ENCODE measurements at places on chromosomes 13 and 19.

- peak; percentile 20 for DNase-seq
These were observed 21.4 kb downstream of the UHRF1 start for GRCh38 chr19:4930664-4931063.

DNA sequence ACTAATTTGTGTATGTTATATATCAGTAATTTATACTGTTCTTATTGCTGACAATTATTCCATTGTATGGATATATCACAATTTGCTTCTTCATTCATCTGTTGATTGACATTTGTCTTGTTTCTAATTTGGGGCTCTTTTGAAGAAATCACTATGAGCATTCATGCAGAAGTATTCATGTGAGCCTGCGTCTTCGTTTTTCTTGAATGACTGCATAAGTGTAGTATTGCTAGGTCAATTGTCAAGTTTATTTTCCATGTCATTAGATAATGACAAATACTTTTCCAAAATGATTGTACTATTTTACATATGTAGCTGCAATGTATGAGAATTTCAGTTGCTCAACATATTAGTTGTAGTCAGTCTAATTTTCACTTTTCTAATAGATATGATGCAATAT lies 1796.9 kb downstream of the SLITRK5 start:
- DNase-seq, result no peak

- no peak for DNase-seq
These were observed 53.0 kb upstream of the GPC6 start for GRCh38 chr13:93173654-93174053.

GRCh38 chr13:50014386-50014785 lies 858 bp upstream of the KCNRG start:
- no peak for DNase-seq

DNA sequence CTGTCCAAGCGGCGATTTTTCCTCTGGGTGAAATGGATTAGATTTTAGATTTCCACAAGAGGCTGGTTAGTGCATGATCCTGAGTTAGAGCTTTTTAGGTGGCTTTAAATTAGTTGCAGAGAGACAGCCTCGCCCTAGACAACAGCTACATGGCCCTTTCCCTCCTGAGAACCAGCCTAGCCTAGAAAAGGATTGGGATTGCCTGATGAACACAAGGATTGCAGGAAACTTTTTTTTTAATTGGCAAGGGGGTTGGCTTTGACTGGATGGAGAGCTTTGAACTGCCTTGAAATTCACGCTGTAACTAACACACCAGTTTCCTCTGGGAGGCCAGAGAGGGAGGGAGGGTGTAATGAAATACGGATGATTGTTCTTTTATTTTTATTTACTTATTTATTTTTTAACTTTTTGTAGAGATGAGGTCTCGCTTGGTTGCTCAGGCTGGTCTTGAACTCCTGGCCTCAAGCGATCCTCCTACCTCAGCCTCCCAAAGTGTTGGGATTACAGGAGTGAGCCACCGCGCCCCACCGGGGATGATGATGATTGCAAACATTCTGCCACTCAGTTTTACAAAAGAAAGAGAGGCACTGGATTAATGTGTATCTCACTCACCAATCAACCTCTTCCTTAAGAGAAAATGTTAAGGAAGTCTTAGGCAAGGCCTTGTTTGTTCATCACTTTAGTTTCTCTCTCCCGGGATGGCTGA lies 1.9 kb downstream of the LDLR start:
- DNase-seq, result no peak

DNA sequence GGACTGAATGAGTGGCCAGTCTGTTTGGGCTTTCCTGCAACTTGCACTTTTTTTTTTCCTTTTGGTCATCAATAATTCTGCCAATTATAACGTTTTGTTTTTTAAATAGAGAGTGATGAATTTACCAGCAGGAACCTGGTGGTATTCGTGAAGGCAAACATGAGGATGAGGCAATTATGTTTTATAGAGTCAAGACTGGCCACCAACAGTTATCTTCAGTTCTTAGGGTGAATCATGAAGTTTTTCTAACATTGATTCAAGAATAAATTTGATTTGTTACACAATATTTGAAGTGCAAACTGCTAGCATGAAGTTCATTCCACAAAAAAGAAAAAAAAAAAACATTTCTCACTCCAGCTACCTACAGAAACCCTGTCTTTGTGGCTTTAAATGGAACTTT lies 244.5 kb downstream of the SPRY2 start:
- DNase-seq, result no peak

- DNase-seq, result no peak
These were observed 1.7 kb upstream of the USPL1 start for GRCh38 chr13:30615866-30616541.

GRCh38 chr13:36341718-36342117 lies 4.5 kb downstream of the SPART start:
- DNase-seq, result no peak

DNA sequence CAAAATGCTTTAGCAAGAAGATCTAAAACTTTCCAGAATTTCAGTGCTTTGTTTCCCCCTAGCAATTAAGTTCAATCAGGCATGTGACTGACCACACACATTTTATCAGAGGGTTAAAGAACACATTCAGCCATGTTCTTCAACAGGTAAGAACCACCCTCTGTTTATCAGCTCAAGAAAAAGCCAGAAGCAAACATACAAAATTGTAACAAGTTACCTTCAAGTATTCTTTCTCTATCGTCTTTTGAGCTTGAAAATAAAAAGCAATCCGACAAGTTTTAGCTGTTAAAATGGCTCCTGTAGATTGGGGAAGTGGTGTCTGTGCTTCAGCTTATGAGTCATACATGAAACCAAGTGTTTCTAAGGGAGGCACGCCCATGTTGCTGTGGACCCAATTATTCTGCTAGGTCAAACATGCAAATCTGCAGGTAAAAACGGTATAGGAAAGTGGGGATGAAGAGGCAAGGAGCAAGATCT lies at the start of gene ELF1:
TSS of gene ELF1 (minus strand) at position 306 of the 477 bp plus-strand sequence. CDS start 37,262 bp downstream, outside the sequence.
- peak; percentile 45 for DNase-seq

- DNase-seq, result no peak
These were observed 19.6 kb upstream of the PTPRS start for GRCh38 chr19:5360003-5360780.

- no peak for DNase-seq
These were observed 36.3 kb upstream of the SLC10A2 start for GRCh38 chr13:103102482-103102881.

- no peak for DNase-seq
These were observed 457.9 kb downstream of the FOXO1 start for GRCh38 chr13:40208517-40208916.

GRCh38 chr13:43196086-43196621 lies 172.8 kb downstream of the DNAJC15 start:
- DNase-seq, result no peak

DNA sequence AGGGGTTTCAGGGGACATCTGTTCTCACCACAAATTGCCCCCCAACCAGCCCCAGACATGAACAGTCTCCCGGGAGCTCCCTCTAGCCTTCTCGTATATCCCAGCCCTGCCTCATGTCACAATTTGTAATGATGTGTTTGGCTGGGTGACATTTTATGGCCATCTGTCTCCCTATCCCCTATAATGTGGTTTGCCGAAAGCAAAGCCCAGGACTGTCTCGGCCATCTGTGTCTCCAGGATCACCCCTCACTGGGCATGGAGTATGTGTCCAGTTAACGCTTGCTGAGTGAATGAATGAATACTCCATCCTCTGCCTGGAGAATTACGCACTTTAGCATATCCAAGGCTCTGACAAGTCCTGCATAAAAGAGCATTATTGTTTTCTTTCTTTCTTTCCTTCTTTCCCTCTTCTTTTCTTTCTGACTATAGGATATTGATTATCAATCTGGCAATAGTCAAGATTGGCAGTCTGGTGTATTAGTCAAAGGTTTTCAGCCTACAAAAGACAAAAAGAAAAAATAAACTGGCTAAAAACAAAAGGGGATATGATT lies 15.1 kb downstream of the HPN start:
- no peak for DNase-seq

GRCh38 chr13:22062478-22063205 lies 391.8 kb downstream of the FGF9 start:
- DNase-seq, result no peak

GRCh38 chr19:29917911-29918310 lies 24.1 kb upstream of the URI1 start:
- no peak for DNase-seq

GRCh38 chr13:100269837-100270236 lies 180.9 kb downstream of the PCCA start:
- no peak for DNase-seq

DNA sequence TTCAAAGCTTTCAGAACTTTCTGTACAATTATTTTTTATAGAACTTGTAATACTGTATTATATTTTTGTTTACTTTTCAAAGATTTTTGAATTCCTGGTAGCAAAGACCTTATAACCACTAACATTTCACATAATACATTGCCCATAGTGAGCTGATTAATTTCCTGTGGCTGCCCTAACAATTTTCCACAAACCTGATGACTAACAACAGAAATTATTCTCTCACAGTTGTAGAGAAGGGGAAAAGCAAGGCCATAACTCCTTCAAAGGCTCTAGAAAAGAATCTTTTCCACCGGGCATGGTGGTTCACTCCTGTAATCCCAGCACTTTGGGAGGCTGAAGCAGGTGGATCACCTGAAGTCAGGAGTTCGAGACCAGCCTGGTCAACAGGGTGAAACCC lies 19.1 kb downstream of the KLF12 start:
- no peak for DNase-seq

- no peak for DNase-seq
These were observed 3.2 kb downstream of the EHD2 start for GRCh38 chr19:47716270-47716937.

- DNase-seq, result no peak
These were observed 786 bp upstream of the LILRA2 start for GRCh38 chr19:54572696-54573311.

GRCh38 chr19:7582446-7582845 lies 13.2 kb upstream of the CAMSAP3 start:
- DNase-seq, result no peak

DNA sequence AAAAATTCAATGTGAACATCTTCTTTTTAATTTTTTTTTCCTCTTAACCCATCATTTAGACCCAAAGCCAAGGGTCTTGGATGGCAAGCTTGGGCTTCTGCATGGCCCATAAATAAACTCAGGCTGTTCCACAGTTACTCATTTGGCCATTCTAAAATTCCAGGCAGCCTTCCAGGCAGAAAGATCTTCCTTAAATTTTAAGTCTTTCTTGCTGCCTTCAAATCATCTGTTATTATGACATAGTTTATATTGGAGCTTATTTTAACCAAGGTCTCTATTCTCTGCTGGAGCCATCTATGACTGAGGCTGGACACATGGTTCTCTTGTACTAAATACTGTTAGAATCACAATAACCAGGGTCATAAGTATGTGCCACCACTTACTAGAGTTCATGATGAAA lies 317.3 kb upstream of the MAB21L1 start:
- no peak for DNase-seq

DNA sequence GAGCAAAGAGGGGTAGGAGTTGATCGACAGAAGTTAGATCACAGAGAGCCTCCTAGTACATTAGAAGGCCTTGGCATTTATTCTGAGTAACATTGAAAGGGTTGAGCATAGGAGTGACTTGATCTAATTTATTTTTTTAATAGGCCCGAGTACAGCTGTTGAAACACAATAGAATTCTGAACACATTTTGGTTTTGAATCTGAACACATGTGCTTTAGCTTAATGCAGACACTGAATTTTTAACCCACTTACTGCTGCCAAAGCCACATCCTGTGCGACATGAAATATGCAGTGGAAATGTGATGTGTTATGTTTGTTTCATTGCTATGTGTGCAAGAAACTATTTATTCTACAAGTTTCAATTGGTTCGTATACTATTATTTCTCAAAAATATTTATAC lies 1505.9 kb downstream of the PCDH9 start:
- DNase-seq, result no peak

DNA sequence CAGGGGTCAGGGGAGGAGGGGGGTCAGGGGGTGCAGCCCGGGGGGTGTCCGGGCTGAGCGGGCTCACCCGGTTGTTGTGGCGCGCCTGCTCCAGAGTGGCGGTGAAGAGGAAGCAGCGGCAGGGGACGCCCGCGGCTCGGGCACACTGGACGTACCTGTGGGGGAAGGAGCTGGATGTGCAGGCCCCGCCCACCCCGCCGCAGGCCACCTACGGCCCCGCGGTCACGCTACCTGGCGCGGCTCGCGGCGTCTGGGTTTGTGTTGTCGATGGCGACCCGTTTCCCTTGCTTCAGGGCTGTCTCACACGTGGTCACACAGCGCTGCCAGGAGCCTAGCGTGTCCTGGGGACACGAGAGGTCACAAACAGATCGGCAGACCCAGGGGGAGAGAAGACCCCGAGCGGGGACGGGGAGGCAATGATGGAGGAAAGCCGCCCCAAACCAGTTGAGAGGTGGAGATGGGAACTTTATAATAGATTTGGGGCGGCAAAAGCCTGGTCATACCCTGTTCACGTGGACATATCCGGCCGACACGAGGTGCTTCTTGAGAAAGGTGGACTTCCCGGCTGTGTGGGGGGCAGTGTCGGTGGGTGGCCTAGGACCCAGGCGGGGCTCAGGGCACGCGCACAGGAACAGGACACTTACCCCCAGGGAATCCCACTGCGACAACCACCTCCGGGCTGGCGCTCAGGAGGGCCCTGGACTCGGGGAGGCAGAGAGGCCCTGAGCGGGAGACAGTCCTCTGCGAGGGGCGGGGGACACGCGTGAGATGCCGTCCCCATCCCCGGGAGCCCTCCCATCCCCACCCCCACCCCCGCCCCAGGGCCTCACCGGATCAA lies 5.6 kb downstream of the PNKP start:
- no peak for DNase-seq

GRCh38 chr13:91643394-91643793 lies 245.0 kb downstream of the GPC5 start:
- no peak for DNase-seq

GRCh38 chr13:66803808-66804456 lies 426.2 kb downstream of the PCDH9 start:
- no peak for DNase-seq

GRCh38 chr13:111323950-111324651 lies 3.7 kb downstream of the TEX29 start:
- DNase-seq, result no peak

- no peak for DNase-seq
These were observed 113.7 kb downstream of the VWA8 start for GRCh38 chr13:41847216-41847615.

DNA sequence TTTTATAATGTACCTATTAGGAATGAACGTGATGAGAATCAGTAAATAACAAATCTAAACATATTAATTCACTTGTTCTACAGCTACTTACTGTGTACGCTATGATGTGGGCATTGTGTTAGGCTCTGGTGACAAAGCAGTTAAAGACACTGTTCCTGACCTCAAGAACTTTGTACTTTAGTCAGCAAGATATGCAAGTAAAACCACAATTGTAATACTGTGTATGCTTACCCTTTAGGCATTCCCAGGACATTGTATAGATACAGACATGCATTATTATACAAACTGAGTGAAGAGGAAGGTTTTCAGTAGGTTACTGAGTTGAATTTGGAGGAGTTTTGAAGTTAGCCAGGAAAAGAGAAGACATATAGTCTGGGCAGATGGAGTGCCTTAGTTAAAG lies 435.8 kb downstream of the HS6ST3 start:
- DNase-seq, result no peak
